ENCODE measurements at places on chromosomes 5 and 9. TPM values are rescaled to one million over a fixed set of nuclear protein-coding genes. Genes with fewer than 3 reads are reported as not detected.

GRCh38 chr5:157870837-157871834, 12.2 kb upstream of the CLINT1 start:
- peak; percentile 53 for DNase-seq

- DNase-seq: no peak
These were observed 22.3 kb downstream of the DMGDH start for GRCh38 chr5:79047199-79047598.

ADAMTS12 gene
- 54.8 TPM for total RNA-seq

C9orf72 gene
- total RNA-seq: 6.1 TPM

FLT4 gene
- under 0.01 TPM for total RNA-seq

DNA sequence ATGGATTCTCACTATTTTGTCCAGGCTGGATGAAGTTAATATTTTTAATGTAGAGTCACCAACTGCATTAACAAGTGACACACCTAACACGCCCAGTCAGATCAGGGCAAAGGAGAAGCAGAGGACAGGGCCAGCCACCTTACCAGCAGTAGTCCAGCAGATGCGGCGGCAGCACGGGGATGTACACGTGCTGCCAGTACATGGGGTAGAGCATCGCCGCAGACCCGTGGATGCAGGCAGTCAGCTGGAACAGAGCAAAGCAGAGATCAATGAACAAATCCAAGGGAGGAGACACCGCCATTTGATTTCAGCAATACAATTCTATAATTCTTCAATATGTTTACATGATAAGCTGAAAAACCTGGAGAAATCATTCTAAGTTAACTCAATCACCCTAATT, 274.2 kb downstream of the CRB2 start:
- no peak for DNase-seq

DNA sequence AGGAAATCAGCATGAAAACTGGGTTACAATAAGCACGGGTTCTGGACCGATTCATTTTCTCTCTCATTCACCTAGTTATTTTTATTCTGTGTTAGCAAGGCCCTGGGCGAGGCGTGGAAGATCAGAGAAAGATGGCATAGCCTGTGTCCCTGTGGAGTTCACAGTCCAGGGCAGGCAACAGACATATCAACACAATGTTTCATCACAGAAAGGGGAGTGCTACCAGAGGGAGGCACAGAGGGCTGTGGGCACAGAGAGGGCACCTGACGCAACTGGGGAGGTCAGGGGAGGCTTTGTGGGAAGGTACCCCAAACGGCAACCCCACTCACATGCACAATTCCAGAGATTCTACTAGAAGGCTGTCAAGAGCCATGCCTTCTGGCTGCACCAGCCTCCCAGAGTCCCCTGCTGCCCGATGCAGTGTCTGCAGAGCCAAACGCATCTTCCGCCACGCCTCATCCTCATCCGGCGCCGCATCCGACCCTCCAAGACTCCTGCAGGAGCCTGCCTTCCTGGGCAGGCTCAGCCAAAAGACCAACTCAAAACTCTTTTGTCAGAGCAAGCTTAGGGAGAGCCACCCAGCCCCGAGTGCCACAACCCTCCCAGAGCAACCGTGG, 1.4 kb downstream of the FAM193B start:
- peak; percentile 31 for DNase-seq

GRCh38 chr5:17769277-17769676, 135.0 kb downstream of the TAF11L14 start:
- no peak for DNase-seq

SLC27A6 gene
- 0.32 TPM for total RNA-seq

DNA sequence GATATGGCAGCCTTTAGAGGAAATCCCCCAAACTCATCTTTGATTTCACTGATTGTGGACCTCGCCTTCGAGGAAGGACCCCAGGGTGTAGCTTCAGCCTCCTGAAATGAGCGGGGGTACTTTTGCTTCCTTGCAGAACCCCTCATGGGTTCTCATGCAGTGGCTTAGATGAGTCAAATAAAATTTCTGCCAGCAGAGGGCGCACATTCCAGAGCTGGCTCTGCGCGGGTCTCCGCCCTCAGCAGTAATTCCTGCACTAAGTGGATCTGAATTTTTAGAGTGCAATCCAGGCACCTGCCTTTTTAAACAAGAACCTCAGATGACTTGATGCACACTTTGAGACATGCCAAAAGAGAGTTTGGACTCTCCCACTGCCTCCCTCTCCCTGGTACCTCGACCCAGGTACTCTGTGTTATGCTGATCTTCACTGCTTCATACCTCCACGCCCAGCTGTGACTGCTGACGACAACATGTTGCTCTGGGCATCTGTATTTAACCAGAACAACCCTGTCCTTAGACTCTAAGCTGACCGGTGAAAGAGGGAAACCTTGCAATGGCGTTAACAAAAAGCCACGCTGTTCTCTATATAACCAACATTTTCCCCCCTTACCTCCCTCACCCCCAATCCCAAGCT, 7.3 kb downstream of the EGFLAM start:
- DNase-seq: peak; percentile 66

DNA sequence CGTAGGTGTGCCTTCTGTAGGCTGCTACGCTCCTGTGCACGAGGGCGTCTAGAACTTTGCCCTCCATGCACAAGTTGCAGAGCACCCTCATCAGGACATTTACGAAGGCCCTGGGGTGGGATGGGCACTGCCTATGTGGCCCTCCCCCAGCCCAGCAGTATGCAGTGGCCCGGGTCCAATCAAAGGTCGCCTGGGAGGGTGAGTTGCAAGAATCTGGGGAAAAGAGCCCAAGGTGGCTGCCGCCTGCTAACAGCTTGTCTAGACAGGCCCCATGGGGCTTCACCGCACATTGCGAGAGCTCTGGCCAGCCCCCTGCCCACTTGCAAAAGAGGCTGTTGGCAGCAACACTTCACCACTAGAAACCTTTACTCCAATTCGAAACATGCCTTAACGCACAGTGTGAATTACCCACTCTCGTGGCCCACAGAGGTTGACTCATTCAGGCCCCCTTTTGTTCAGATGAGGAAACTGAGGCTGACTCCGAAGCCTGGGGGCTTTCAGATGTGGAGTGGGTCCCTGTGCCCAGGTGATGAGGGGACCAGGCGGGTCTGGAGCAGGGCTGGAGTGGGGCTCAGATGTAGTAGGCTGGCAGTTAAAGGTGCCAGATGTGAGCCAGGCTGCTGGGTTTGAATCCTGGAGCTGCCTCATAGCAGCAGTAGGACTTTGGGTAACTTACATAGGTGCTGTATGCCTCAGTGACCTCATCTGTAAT, 31.8 kb upstream of the IL17B start:
- DNase-seq: peak; percentile 70

DNA sequence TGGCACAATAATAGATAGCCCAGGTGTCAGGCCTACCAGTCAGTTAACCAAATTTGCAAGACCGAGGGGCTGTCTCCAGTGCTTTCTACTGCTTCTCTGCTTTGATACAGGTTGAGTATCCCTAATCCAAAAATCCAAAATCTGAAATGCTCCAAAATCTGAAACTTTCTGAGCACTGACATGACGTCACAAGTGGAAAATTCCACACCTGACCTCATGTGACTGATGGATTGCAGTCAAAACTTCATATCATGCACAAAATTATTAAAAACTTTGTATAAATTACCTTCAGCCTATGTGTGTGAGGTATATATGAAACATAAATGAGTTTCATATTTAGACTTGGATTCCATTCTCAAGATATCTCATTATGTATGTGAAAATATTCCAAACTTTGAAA, 213.5 kb upstream of the PANK3 start:
- no peak for DNase-seq

GRCh38 chr5:167642181-167642580, 649.3 kb upstream of the WWC1 start:
- no peak for DNase-seq

GRCh38 chr5:109987970-109988369, 298.2 kb downstream of the MAN2A1 start:
- peak; percentile 60 for DNase-seq

DNA sequence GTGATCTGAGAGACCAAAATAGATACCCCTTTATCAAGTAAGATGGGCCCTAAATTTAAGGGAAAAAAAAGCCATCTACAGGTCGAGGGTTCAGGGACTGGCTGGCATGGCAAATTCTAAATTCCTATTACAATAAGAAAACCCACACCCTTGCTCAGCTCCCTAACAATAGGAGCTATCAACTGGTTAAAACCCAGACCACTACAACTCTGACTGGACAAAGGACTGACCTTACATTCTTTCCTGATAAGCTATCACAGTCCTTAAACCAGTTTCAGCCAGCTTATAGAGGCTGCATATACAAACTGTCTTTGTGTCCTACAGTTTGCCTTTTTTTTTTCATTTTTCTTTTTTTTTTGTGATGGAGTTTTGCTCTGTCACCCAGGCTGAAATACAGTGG, 803.6 kb downstream of the NR2F1-AS1 start:
- no peak for DNase-seq

QRFP gene
- not detected for total RNA-seq

GRCh38 chr5:180820788-180821321, 18.2 kb upstream of the MGAT1 start:
- DNase-seq: peak; percentile 90

- DNase-seq: no peak
These were observed 239.5 kb upstream of the MAP3K1 start for GRCh38 chr5:56575821-56576220.

HBEGF gene
- 9.5 TPM for total RNA-seq

- no peak for DNase-seq
These were observed 59.7 kb upstream of the TMED7 start for GRCh38 chr5:115685490-115685889.

DNA sequence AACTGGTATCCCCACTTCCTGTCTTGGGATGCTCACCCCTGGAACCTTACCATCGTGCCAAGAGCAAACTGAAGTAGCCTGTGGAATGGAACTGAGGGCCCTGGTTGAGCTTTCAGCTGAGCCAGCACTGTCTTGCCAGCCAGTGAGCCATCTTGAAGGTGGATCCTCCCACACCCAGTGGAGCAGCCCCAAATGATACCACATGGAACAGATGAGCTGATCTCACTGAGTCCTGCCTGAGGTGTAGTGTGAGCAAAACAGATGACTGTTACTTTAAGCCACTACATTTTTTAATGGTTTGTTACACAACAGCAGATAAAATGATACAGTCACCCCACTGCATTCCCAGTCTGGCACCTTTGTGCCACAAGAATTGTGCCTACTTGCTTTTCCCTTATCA, 2.2 kb upstream of the PCYOX1L start:
- no peak for DNase-seq

EPB41L4A gene
- 0.64 TPM for total RNA-seq

DNA sequence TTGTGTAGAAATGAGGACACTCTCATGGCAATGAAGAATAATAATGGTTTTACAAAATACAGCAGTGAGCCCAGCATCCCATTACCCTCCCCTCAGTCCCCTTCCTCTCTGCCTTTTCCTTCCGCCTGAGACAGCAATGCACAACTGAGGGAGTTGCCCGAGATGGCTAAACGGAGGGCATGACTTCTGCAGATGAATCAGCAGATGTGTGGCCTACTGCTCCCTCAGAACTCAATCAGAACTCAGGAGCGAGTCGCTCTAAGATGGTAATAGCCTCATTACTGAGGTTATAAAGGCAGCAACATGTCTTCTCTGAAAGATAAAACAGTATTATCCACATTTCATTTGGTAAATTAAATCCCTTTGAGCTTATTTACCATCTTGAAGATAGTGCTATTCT, 326.6 kb downstream of the ENC1 start:
- no peak for DNase-seq

SLC34A1 gene
- total RNA-seq: not detected

DNA sequence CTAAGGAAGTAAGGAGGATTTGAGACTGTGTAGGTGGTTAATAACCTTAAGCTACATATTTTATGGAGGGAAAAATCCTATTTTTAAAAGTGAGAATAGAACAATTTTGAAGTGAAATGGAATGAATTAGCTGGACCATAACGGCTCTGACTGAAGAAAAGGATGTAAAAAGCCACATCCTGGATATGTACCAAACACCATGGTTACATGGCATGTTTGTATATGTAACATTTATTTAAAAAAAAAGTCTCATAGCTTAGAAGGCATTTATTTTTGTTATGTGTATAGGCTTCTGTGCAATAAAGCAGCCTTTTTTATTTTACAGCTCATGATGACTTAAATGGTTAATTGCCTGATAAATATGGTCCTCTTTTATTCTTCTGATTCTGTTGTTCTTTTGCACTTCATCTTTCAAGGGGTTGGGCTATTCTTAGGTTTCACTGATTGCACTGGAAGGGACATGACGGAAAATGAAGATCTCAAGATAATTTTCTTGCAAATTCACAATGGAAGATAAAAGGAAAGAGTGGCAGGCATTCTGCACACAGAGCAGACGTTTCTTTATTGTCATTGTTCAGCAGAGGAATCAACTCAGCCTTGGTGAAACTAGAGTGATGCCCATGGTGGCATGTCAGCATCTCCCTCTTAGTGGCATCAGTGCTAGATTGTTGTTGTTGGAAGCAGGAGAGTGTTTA, 63.1 kb downstream of the DOCK8 start:
- DNase-seq: no peak

- DNase-seq: no peak
These were observed 6.9 kb downstream of the CCL19 start for GRCh38 chr9:34684145-34684544.

DNA sequence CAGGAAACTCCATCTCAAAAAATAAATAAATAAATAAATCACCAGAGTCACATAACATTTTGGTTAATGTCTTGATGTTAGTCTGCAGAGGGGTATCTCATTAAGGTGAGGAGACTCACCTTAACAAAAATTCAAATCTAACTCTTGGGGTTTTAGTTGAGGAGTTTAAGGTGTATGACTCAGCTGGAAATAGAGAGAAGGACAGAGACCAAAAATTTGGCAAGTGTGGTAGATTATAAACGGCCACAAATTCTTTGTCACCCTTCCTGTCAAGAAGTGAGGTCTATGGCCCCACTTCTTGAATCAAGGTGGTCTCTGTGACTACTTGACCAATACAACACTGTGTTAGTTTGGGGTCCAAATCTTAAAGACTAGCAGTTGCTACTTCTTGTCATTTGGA, 60.8 kb downstream of the TTC39B start:
- no peak for DNase-seq

DNA sequence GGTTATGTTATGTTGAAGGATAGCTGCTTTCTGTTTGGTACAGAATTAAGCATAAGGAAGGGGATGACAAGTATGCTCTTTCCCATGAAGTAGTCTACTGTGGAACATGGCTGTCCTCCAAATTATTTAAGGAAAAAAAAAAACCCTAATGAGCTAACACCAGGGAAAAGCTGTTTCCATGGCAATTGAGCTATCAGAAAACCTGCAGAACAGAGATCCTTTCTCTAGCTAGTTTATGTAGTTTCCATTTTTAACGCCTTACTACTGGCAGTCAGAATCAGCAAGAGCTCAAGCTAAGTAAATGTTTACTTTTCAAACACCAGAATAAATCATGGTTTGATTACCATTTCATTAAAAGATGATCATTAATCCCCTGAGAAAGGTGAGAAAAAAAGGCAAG, 287.4 kb upstream of the TARS1 start:
- no peak for DNase-seq

DNA sequence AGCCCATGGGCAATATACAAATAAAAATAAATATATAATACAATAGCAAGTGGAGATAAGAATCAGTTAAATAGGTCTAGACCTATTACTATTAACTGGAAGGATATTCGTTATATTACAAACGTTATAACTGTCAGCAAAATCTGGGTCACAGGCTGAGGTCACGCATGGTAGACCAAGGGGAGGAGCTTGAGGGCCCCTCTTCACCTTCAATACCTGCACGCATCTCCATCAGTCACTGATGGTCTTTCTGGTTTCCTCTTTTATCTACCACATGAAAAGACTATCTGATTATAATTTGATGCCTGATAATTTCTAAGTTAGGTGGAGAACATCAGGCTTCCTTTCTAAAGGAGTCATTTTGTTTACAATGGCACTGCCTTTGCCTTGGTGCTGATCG, 43.2 kb downstream of the MAT2B start:
- DNase-seq: no peak

GRCh38 chr5:132837868-132838267, 7.4 kb upstream of the SHROOM1 start:
- no peak for DNase-seq

- DNase-seq: peak; percentile 44
These were observed at the start of gene PDLIM4 for GRCh38 chr5:132257131-132258101. Gene PDLIM4 (plus strand): TSS chr5:132257696. CDS start chr5:132257735, 39 bp downstream.

All from fibroblast of villous mesenchyme (primary cell).